Keratinocyte (primary cell): ENCODE measurements at places on chromosomes 5 and 9.

- no peak for DNase-seq
These were observed 6.0 kb downstream of the ISL1 start for GRCh38 chr5:51389288-51389576.

- DNase-seq = no peak
These were observed 1.4 kb downstream of the CEP120 start for GRCh38 chr5:123421773-123422172.

DNA sequence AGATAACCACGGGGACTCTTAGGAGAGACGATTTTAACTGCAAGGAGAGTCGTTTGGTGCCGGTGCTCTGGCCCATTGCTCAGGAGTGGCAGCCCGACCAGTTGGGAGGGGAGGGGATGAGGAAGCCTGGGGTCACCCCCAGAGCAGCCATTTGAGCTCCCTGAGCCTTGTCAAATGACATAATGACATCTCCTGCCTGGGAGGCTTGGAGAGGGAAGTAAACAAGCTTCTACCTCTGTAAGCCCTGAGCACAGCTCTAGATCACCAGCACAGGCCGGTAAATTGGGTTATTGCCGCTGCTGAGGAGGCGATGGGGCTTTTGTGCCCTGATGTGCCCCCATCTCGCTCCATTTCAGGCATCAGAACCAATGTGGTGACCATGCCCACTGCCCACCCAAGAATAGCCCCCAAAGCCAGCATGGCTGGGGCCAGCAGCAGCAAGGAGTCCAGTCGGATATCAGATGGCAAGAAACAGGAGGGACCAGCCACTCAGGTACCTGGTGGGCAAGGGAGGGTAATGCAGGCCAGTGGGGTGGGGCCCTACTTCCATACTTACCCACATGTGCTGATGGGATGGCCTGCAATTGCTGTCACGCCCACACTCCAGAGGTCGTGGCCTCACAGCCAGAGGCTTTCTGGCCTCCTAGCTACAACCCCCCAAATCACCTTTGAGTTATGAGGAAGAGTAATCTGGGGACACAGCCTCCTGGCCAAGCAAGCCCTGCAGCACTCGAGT, 23.0 kb downstream of the CD74 start:
- DNase-seq = no peak

GRCh38 chr5:38936269-38936668, 90.5 kb downstream of the OSMR start:
- DNase-seq = no peak

- DNase-seq = no peak
These were observed 1.8 kb downstream of the RNF130 start for GRCh38 chr5:180069589-180070247.

GRCh38 chr5:54307583-54307982, 2.8 kb downstream of the ARL15 start:
- no peak for DNase-seq

GRCh38 chr5:38265546-38266179, 7.3 kb downstream of the EGFLAM start:
- DNase-seq = no peak

- no peak for DNase-seq
These were observed 54.8 kb upstream of the ANGPTL2 start for GRCh38 chr9:127177231-127177630.

DNA sequence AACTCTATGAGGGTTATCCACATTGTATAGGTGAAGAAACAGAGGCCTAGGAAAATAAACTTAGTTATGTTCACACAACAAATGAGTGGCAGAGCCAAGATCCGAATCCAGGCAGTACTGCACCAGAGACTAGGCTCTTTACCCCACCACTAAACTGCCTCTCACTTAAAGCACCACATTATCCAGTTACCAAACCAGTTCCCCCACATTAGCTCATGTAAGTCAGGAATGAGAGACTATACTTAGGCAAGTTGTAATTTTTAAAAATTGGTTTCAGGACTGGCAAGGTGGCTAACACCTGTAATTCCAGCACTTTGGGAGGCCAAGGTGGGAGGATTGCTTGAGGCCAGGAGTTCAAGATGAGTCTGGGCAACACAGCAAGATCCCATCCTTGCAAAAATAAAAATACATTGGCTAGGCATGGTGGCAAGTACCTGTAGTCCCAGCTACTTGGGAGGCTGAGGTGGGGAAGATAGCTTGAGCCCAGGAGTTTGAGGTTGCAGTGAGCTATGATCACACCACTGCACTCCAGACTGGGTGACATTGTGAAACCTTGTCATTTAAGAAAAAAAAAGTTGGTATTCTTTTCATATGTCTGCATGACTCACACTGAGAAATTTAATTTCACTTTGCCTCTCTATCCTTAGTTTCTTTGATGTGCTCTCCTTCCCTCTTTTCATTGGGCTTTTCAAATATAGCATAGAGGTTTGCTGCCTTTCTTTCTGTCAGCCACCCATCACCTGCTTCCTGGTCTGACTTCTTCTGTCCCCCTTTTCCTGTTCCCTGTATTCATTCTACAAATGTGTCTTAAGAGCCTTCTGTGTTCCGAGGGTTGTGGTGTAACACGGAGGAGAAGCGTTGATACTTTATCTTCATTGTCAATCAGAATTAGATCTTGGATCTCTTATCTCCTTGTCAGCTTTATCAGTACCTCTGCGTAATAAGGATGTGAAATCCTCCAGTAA, 64.7 kb downstream of the ERMP1 start:
- no peak for DNase-seq

DNA sequence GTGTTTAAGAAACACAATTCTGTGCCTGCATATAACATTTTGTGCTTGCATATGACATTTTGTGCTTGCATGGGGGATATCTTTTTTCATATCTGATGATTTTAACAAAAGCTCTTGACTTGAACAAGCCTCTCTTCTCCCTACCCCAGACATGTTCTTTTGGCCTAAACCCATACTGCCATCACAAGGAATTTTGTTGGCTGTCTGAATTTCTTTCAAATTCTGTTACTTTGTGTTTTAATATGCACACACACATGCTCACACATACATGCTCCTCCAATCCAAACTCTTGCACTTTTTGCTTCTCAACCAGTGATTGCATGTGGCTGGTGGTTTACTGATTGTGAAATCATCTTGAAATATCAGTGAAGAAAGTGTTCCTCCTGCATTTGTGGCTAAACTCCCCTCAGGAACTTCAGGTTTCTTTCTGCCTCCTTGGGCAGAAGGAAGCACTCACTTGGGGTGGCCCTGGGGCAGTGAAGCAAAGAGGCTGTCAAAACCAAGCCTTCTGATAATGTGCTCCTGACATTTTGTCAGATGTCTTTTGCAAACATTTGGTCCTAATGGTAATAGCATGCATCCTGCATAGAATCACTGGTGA, 377.2 kb upstream of the KLF4 start:
- DNase-seq = no peak

GRCh38 chr5:112436144-112436543, 17.1 kb upstream of the EPB41L4A start:
- DNase-seq = no peak

- no peak for DNase-seq
These were observed 10.9 kb downstream of the MFAP3 start for GRCh38 chr5:154049636-154050035.

GRCh38 chr5:143898916-143899591, 87.1 kb downstream of the HMHB1 start:
- no peak for DNase-seq
